HuH-7.5 (cell line): ENCODE measurements at places on chromosomes 2 and 18.

DNA sequence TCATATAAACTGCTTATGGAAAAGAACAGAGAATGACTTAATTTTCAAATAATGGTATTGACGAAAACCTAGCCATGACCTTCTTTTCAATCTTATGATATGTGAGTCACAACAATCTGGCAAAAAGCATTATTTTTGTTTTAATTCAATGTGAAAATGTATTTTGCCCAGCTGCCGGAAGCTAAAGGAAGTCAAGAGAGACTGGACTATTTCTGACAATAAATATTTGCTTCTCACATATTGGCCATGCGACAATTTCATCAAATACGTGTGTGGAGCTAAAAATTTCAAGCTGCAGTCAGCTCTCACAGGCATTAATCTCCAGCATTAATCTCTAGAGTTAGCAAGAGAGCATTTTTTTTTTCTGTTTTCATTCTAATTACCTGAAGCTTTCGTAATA, 881.0 kb downstream of the CPS1 start:
- DNase-seq, result no peak

DNA sequence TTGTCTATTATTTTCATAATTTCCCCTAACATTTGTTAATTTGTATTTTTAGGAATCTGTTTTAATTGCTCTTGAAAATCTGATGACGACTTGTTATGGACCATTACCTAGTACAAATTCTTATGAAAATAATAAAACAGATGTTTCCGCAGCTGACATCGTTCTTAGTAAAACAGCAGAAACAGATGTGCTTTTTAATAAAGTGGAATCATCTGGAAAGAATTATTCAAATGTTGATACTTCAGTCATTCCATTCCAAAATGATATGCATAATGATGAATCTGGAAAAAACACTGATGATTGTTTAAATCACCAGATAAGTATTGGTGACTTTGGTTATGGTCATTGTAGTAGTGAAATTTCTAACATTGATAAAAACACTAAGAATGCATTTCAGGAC, 69.9 kb downstream of the PMS1 start:
- DNase-seq, result no peak

DNA sequence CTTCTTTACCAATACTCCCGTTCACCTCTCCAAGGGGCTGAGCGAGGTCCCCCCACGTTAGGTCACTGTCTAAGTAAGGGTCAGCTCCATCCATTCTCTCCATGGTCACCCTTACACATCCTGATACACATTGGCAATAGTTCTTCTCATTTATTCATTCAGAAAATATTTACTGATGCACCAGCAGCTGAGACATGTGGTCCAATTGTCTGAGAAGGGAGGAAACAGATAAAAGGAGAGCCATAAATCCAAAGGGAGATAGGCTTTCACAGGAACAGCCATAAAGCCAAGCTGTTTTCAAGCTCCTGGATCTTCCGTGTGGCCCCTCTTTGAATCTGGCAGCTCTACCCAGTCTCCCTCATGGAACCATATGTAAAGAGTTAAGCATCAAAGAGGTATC, 121.2 kb downstream of the TXNL1 start:
- DNase-seq, result no peak

- no peak for DNase-seq
Observed at GRCh38 chr18:31204166-31204565, 41.5 kb upstream of the DSC1 start.

DNA sequence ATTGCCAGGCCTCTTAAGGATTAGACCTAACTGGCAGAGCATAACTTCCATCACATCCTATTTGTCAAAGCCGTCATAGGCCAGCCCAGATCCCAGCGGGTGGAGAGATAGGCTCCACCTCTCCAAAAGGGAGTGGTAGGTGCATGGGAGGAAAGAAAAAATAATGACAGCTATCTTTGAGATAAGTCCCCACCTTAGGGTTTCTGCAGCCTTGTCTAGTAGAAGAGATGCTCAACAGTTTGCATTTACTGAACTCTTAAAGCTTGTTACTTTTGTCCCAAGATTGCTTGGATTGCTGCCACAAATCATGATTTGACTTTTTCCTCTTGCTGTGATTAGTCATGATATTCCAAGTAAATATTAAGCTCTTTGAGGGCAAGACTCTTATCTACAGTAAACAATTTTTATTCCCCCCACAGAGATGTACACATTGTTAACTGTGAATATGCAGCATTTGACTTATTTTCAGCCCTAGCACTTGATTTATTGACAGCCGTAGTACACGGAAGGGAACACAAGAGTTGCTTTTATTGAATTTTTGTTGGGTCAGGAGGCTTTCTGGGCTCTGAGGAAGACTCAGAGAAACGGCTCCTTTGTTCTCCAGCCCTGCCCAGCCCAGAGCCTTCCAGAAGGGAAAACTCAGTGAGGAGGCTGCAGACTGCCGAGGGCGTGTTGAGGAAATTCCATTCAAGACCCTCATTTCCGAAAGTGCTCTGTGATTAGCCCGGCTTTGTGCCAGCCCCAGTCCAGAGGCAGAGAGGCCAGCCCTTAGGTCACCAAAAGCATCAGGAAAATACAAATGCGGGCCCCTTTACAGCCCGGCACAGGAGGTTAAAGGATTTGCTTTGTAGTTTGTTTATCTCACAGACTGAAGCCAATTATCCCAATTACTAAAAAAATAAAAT, 75.5 kb upstream of the ZNF532 start:
- DNase-seq, result no peak
